ENCODE measurements at places on chromosomes 3 and 15.

DNA sequence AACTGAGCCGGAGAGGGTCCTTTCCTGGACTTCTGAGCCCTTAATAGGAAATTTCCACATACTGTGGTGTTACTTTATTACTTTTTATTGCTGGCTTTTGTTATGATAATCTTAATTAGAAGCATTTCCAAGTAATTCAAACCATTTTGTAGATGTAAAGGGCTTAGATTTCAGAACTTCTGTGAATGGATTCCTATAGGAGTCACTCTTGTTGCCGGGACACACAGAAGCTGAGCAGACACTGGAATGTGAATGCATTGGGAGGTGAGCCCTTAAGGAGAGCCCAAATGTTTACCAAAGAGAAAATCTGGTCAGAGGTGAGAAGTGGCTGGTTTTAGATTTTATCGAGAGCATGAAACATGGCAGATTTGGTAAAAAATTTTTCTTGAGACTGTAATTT lies 87.4 kb downstream of the FNDC3B start:
- no peak for DNase-seq

DNA sequence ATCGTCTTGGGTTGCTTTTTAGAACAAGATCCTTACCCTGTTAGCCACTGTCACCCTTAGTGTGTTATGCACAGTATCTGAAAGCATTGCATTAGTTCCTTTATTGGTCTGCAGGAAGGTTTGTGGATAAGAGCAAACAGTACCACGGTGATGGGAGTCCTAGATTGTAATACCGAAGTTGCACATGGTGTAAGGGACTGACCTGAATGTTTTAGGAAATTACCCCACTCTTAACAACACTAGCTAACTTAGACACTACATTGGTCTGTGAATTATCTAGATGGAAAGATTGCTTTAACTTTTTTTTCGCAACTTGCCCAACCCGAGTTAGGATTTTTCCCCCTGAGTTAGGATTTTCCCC lies 1.3 kb downstream of the STT3B start:
- no peak for DNase-seq

GRCh38 chr3:59877263-59878037 lies 827.6 kb upstream of the CFAP20DC start:
- DNase-seq, result no peak

DNA sequence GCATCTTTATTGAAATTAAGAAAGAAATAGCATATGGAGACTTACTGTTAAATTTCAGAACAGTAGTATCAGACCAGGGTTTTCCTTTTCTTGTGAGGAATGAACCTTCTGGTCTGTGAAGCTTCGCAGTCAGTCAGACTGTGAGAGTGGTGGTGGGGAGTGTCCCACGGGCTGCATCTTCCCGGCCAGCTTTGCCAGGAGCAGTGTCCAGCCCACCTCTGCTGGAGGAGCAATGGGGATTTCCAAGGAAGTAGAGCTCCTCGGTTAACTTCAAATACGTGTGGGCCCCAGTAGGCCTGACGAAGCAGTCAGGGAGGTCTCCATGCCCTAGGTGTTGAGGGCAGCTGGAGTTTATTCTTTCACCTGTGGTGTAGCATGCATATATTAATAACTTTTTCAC lies 40.9 kb upstream of the FBXL22 start:
- DNase-seq, result no peak

DNA sequence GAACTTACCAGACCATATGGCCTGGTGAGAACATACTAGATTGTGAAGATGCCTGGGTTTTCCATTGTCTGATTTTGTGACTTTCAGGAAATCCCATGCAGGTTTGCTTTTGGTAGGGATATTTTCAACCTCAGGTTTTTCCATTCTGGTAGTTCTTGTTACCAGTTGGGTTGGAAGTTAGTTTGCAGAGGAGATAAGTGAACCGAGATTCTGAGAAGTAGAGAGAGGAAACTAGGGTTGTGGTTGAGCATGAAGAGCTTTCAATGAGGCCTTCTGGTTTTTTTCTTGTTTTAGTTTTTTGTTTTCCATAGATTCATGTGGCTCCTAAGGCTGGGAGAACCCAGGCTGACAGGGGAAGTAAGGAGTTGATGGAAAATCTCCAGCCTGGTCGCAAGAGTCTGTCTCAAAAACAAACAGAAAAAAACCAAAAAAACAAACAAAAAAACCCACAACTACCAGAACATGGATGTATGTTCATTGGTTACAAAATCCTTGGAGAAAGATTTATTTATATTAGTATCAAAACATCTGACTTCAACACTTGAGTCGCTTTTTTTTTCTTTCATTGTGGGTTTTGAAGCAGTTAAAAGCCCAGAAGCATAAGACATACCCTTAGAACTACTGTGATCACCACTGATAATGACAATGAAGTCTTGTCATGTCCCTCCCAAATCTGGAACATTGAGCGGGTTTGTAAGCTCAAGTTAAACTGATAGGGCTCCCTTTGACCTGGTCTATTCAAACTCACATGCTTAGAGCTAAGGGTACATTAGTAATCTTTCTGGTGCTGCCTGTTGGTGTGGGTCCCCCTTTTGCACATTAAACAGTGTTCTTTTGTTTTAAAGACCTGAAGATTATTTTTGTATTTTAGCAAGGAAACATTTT lies 3.2 kb downstream of the GPR171 start:
- no peak for DNase-seq

DNA sequence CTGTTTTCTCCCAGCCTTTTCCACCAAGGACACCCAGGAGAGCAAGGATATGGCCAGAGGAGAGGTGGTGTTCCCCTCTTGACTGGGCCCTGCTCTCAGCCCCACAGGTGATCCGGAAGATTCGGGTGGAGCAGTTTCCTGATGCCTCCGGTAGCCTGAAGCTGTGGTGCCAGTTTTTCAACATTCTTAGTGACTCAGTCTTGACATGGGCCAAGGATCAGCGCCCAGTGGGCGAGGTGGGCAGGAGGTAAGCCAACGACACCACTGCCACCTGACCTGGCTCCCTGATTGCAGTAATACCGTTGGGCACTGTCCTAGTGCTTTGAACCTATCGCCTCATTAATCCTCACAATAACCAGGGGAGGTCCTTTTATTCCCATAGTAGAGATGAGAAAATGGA lies 25.3 kb upstream of the SLC28A1 start:
- DNase-seq, result no peak

GRCh38 chr15:72231833-72232478 lies 966 bp upstream of the PKM start:
- no peak for DNase-seq

- no peak for DNase-seq
Measured at GRCh38 chr15:23387621-23388190, 33.2 kb downstream of the GOLGA8S start.

GRCh38 chr3:111715911-111716523 lies 120.9 kb upstream of the ZBED2 start:
- no peak for DNase-seq

DNA sequence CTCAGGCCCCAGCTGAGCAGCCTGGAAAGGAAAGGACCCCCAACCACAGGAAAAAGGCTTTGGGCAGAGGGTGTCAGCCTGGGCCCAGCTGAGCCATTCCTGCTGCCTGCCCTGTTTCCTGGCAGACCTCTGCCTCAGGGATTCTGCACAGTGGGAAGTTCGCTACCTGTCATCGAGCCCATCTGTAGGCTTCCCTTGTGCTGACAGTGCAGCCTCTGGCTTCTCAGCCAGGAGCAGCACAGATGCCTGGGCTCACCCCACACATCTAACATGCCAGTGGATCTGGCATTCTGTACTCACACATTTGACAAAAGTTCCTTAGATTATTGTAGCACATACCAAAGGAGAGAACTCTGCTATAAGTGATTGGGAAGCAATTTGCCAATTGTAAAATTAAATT lies 202.2 kb downstream of the SSR3 start:
- DNase-seq, result no peak

- DNase-seq, result no peak
Measured at GRCh38 chr3:101890716-101891115, 41.4 kb downstream of the NFKBIZ start.

GRCh38 chr15:79007066-79007465 lies 62.2 kb upstream of the CTSH start:
- no peak for DNase-seq

DNA sequence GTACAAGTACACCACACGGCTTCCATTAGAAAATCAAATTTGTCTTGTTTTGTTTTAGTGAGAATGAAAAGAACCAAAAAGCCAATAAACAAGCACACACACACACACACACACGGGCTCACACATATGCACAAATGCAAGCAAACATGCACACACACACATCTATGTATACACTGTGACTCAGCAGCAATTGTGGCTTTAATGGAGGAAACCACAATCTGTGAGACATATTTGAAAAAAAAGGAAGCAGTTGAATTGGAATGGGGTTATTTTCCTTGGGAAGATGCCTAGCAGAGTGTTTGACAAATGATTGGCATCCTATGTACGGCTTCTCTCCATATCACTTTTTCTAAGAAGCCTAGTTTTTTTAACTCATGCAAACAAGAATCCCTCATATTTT lies 201.1 kb upstream of the ARRDC4 start:
- no peak for DNase-seq

- no peak for DNase-seq
Measured at GRCh38 chr3:10004960-10005564, 18.4 kb upstream of the EMC3 start.

GRCh38 chr3:98982351-98982750 lies 80.9 kb upstream of the DCBLD2 start:
- no peak for DNase-seq

- DNase-seq, result no peak
Measured at GRCh38 chr3:136473716-136474326, 223.7 kb downstream of the PCCB start.

Data from stimulated activated CD4-positive, alpha-beta T cell treated with anti-CD3 and anti-CD28 coated beads, Interleukin-15, amount 100 ng/mL, for 1 hour (primary cell).